ENCODE measurements at places on chromosomes 11 and 22. TPM values are rescaled to one million over a fixed set of nuclear protein-coding genes. Genes with fewer than 3 reads are reported as not detected.

- peaks cover 15% of the 10 kb centered on the region for H3K27me3 ChIP-seq
- H3K4me1 ChIP-seq: peaks cover 12% of the 10 kb centered on the region
Observed at GRCh38 chr11:88508759-88509581, 171.4 kb upstream of the CTSC start.

- H3K4me1 ChIP-seq: no peaks in the 10 kb centered on the region
- no peaks in the 10 kb centered on the region for H3K36me3 ChIP-seq
- no peak overlapping the region for H3K4me3 ChIP-seq
- no peak overlapping the region for H3K27ac ChIP-seq
- H3K27me3 ChIP-seq: no peaks in the 10 kb centered on the region
- DNase-seq: no peak
Observed at GRCh38 chr11:70717936-70718595, 319.7 kb downstream of the CTTN start.

The NDUFS3 gene
- total RNA-seq: 65.4 TPM

The PKNOX2 gene
- 7.2 TPM for total RNA-seq

The C11orf97 gene
- total RNA-seq: not detected

The VPREB3 gene
- not detected for total RNA-seq

The APOA5 gene
- total RNA-seq: not detected

All from tibial nerve (tissue), 4 donors.